ENCODE measurements at places on chromosomes 1 and 21. TPM values are rescaled to one million over a fixed set of nuclear protein-coding genes. Genes with fewer than 3 reads are reported as not detected.

DNA sequence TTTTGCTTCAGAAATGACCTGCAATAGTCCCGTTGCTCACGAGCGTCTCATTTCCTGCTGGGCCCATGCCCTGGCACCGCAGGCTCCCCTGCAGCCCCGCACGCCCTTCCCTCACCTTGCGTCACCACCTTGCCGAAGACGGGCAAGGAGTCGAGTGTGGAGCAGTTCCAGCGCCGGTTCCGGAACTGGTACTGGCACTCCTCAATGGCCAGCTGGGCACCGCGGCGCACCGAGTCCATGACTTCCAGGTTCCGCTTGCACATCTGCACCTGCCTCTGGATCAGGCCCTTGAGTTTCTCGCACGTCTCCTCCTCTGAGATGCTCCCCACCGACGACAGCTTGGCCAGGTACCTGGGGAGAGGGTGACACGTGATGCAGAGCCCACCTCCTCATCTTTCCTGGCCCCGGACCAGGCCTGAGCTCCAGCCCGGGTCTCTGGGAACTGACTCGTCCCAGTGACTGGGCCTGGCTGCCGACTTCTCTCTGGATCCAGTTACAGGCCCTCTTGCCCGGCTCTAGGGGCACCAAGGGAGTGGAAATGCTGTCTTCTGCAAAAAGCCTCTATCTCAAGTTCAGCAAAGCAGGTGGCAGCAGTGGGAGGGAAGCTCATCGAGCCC, 13.3 kb downstream of the WNT4 start:
- DNase-seq = no peak

DNA sequence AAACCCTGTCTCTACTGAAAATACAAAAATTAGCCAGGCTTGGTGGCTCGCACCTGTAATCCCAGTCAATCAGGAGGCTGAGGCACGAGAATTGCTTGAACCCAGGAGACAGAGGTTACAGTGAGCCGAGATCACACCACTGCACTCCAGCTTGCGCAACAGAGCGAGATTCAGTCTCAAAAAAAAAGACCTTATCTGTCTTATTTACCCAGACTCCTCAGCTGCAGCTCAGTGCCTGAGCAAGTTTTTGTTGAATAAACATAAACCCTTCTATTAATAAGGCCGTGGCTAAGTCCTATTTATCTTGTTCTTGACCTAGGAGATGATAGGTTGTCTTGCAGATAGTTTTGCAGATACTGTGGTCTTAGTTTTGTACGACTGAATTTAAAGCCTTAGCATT, 136.4 kb upstream of the TMEM51 start:
- DNase-seq = no peak

- DNase-seq = peak; percentile 56
Measured at GRCh38 chr1:12616709-12617373, 1.2 kb downstream of the DHRS3 start.

IFI44 gene
- total RNA-seq = 18.7 TPM

Measured in heart right ventricle (tissue), 16 donors.